Activated naive CD4-positive, alpha-beta T cell treated with Interleukin-2 at 50 U/mL for 16 hours (primary cell): ENCODE measurements at places on chromosomes 4 and X.

- DNase-seq: no peak
These were observed 56.5 kb downstream of the SNX25 start for GRCh38 chr4:185265942-185266341.

DNA sequence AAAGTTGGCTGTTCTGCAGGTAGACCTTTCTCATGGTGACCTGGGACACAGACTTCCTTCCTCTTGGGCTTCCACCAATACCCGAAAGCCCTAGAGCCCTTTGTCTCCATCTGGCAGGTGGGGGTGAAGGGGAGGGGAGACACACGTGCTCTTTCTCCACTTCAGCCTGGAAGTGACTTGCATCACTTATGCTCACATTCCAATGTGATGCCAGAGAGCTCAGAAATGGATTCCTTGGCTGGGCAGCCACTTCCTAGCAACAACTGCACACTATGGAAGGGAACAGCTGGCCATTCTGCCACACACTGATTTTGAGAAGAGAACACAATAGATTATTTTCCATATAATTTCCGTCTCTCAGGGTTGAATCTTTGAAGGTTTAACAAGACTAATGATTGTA is 36.3 kb downstream of the C4orf51 start:
- DNase-seq: no peak

DNA sequence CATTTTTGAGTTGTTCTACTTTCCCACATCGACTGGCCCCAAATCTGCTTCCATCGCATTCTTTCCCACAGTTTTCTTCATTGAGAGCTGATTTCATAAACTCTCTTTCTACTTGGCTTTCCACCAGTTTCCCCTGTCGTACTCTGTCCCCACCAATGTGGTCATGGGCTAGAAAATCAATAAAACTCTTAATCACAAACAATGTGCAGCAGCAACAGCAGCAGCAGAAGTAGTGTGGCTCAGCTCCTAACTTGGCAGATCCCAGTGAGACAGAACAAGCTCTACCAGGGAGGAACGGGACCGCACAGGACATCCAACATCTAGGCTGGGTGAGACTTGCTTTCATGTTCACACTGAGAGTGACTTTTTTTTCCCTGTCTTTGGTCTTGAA is 3.1 kb upstream of the SETD7 start:
- no peak for DNase-seq

DNA sequence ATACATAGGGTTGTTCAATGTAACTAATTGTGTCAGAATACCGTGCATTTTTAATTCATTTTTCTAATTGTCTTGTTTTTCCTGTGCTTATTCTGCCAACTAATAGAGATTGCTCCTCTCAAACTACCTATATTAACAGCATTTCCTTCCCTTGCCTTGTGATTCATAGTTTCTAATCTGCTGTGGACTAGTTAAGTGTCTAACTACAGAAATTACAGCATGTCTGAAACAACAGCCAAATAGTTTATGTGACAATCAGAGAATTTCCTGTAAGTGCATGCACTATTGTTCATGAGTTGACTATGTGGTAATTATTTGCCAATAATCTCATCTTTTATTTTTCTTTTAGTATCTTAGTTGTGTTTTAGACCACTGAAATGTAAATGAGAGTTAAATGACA is 4.1 kb upstream of the SEC24B start:
- no peak for DNase-seq

GRCh38 chrX:79170476-79171035 is 26.1 kb downstream of the GPR174 start:
- DNase-seq: no peak

DNA sequence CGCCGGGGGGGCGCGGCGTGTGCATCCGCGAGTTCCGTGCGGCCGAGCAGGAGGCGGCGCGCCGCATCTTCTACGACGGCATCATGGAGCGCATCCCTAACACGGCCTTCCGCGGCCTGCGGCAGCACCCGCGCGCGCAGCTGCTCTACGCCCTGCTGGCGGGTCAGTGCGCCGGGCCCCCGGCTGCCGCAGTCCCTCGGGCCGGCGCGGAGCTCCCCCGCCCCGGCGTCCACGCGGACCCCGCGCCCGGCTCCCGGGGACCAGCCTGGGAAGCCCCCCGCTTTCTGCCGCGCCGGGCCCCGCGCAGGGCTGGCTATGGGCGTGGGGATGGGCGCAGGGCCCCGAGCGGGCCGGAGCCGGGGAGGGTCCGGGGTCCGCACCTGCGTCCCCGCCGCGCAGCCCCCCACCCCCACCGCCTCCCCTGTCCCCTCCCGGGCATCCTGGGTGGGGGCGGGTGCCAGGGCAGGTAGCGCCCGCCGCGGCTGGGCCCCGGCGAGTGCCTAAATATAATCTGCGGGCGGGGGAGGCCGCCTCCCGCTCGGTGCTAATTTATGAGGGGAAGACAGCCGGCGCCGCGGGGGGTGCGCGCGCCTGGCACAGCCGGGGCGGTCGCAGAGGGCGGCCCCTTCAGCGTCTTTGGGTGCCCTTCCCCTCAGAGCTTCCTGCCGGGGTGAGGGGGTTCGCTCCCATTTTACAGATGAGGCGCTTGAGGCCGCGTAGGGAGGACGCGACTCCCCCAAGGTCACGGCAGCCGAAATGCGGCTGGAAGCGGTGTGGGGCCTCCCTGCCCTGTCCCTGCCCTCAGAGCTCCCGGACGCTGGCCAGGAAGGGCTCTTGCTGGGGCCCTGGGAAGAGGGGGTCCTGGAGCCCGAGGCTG is 837 bp downstream of the NAT8L start:
- no peak for DNase-seq

DNA sequence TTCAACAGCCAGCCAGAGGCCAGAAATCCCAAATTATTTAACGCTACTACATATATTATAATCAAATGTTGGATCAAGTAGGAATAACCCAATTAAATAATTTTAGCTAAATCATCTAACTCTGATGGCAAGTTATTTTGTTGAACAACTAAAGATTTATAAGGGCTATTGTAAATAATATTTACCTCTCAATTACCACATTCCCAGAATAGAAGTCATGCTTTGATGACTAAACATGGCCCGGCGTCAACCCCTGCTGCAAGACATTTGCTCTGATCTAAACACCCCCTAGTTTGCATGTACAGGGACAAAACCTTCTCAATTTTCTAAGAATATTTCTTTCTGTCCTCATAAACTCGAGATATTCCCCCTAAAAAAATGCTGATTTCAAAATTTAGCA is 14.2 kb downstream of the VEGFC start:
- DNase-seq: no peak

DNA sequence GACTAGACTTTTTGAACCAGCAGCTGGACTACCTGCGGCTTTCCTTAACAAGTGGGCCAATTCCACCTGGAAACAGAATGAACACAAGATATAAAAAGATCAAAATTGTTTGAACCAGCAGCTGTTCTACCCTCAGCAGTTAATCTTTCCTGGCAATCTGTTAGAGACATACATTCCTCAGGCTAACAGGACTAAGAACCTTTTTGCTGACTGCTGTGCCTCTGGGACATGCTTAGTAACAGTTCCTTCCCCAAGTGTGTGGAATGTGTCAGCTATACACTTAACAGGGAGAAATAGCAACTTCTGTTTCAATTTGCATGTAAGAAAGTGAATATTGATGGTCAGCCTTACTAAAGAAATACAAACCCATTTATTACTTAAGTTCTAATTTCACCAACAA is 554.4 kb downstream of the ARAP2 start:
- DNase-seq: no peak

DNA sequence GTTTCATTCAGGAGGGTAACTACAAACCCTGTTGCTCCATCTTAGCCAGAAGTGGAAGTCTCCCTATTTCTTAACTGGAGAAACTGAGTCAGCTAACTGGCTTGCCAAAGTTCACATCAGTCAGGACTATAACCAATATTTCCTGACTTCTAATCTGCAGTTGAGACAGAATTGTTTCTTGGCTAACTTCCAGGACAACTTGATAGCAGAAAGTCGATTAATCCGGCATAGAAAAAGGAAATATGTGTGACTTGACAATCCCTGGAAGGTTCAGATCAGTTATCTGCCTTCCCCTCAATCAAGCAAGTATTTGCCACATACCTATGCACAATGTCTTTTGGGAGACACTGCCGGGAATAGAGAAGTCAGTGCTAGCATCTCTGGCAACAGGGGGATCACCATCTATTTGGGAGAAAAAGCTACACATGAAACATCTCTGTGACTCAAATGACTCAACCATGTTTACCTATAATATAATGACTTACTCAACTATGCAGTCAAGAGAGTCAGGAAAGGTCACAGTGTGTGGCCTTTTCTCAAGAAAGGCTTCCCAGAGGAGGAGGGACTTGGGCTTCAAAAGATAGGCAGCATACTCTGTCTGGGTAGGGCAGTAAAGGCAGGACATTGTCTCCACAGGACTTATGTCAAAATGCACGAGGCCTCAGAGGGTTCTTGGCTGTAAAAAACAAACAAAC is 12.4 kb upstream of the LONRF3 start:
- DNase-seq: no peak

- no peak for DNase-seq
These were observed 429.7 kb downstream of the MAPK10 start for GRCh38 chr4:85929961-85930665.

DNA sequence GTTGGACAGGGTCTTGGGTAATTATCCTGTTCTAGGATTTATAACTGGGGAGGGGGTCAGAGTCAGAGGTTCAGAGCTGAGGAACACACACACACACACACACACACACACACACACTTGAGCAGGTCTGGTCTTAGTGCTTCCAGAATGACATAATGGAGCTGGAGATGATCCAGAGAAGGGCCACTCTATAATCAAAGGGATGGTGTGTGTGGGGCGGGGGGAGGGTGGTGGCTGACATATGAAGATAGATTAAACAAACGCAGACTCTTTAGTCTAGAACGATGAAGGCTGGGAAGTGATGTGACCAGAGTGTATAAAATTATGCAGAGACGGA is 434 bp upstream of the TMEM255A start:
- no peak for DNase-seq

GRCh38 chrX:37854748-37855147 is 7.4 kb upstream of the DYNLT3 start:
- DNase-seq: no peak

DNA sequence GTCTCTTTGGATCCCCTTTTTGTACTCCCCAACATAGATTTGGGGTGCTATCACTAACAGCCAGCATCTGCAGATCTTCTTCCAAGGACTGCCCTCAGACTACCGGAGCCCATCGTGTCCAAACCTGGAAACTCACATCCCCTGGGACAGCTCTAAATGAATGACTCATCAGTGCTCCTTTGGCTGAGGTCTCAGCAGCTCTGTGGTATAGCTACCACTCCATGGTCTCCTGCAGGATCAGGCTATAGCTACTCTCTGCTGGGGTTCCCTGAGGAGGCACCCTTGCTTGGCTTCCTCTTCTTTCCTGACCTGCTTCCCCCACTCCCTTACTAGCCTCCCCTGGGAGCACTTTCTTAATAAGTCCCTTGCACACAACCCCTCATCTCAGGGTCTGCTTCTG is 97.5 kb upstream of the PRPS2 start:
- no peak for DNase-seq

- DNase-seq: no peak
These were observed 160.1 kb upstream of the MBNL3 start for GRCh38 chrX:132648895-132649294.

DNA sequence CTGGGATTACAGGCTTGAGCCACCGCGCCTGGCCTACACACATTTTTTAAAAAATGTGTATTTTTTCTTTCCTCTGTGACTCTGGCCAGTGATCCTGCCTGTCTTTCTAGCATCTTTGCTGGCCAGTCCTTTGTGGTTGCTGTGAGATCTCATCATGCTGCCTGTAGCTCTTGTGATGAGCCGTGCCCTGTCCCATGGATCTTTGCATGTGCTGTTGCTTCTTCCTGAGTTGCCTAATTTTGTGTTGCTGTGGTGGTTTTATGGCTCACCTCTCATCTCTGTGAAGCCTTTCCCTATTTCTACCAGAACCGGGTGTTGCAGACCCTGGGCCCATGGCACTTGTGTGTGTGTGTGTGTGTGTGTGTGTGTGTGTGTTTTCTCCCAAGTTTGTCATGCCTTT is 8.3 kb downstream of the NSD2 start:
- no peak for DNase-seq

GRCh38 chr4:81039351-81039972 is 9.0 kb downstream of the BMP3 start:
- no peak for DNase-seq

- no peak for DNase-seq
These were observed 28.5 kb upstream of the FGF2 start for GRCh38 chr4:122798101-122798500.

- DNase-seq: peak; percentile 60
These were observed 28.1 kb downstream of the MCUB start for GRCh38 chr4:109588176-109588575.

- DNase-seq: no peak
These were observed 268.6 kb upstream of the VCX start for GRCh38 chrX:7574325-7574724.

DNA sequence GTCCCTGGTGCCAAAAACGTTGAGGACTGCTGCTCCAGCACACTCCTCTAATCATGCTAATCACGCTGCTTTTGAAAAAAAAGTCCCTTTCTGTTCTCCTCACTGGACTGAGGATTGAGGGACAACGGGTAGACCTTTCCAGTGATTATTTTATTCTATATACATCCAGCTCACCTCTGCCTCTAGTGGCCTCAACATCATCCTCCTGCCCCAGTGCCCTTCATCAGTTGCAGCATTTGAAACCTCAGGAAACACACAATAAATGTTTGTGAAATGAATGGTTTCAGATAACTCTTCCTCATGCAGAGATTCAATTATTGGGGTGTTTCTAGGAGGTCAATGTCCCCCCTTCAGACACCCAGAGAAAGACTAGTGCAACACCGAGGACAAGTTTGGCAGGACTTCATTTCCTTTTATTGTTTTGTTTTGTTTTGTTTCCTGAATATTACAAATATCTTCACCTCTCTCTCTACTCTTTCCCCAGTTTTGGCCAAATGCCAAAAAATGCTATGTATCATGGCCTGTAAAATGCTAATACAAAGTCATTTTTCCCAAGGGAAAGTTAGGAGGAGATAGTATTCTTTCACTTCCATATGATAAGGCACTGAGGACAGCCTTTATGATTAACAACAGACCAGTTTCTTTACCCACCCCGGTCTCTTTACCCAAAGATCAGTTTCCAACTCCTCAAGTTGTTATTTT is 460.1 kb upstream of the SLIT2 start:
- DNase-seq: no peak

DNA sequence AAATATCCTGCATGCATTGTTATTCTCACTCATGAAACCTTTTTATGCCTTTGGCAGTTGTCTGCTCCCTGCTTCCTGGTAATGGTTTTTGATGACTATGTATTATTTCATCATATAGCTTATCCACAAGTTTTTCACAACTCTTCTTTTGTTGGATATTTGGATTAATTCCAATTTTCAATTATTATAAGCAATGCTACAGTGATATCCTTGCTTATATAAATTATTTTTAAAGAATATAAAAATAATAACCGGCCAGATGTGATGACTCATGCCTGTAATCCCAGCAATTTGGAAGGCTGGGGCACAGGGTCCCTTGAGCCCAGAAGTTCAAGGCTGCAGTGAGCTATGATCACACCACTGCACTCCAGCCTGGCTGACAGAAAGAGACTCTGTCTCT is 47.0 kb downstream of the ASIC5 start:
- no peak for DNase-seq

DNA sequence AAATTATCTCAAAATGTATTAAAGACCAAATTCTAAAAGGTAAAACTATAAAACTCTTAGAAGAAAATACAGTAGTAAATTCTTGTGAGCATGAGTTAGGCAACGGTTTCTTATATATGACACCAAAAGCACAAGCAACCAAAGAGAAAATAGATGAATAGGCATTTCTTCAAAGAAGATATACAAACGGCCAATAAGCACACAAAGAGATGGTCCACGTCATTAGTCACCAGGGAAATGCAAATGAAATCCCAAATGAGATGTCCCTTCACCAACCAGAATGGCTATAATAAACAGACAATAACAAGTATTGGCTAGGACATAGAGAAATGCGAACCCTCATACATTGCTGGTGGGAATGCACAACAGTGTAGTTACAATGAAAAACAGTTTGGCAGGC is 44.6 kb downstream of the RAB33A start:
- DNase-seq: no peak
